ENCODE measurements at places on chromosomes 3 and 15.

DNA sequence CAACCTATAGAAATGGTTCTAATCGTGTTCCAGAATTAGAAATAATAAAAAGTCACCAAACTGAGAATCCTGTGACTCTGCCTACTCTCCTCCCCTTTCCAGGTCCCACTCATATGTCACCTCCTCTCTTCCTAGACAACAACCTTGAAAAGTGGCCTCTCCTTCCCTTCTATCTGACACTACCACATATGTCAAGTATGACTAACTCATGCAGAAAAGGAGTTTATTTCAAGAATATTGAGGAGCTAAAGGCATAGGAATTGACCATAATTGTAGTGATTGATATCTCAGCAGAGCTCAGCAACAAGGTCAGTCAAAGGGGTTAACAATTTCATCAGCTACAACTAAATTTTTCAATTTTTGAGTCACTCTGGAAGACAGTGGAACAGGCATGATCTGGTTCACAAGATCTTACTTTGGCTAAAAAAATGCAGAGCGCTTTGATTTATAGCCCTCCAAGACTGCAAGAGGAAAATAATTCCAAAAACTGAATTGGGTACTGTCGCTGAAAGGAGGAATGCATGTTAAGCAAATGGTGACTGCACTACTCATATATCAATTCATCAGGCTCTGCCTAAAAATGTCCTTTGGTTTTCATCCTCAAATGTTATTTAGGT is 160.6 kb upstream of the ARHGEF26 start:
- no peak for DNase-seq

DNA sequence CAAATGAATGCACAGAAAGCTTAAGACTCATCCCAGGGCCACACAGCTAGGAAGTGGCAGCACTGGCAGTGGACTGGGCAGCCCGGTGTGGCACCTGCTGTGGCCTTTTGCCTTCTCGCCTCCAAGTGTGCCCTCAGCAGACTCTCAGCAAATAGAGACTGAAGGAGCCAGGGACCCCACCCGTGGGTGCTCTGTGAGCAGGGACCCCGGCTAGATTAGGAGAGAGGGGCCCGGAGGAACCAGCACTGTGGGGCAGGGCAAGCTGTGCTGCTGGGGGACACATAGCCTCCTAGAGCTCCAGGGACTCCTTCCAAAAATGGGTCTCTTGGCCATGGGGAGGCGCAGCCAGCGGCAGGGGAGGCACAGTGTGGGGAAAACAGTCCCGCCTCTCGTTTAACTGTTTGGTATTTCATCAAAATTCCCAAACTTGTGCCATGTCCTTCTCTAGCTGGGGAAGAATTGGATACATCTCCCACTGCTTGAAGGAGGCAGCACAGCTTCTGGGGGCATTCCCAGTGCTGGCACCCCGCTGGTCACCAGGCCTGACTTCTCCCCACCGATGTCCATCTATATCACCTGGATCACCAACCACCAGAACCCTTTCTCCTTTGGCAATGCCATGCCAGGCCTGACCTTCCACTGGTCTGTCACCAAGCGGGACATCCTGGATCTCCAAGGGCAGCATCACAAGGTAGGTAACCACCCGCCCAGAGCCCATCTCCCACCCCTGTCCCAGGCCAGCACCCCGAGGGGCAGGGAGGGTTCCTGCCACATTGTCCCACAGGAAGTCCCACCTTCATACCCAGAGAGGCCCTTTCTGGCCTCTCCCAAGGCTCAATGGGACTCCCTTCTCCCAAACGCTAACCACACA is 12.0 kb upstream of the TXNRD3 start:
- DNase-seq, result no peak

DNA sequence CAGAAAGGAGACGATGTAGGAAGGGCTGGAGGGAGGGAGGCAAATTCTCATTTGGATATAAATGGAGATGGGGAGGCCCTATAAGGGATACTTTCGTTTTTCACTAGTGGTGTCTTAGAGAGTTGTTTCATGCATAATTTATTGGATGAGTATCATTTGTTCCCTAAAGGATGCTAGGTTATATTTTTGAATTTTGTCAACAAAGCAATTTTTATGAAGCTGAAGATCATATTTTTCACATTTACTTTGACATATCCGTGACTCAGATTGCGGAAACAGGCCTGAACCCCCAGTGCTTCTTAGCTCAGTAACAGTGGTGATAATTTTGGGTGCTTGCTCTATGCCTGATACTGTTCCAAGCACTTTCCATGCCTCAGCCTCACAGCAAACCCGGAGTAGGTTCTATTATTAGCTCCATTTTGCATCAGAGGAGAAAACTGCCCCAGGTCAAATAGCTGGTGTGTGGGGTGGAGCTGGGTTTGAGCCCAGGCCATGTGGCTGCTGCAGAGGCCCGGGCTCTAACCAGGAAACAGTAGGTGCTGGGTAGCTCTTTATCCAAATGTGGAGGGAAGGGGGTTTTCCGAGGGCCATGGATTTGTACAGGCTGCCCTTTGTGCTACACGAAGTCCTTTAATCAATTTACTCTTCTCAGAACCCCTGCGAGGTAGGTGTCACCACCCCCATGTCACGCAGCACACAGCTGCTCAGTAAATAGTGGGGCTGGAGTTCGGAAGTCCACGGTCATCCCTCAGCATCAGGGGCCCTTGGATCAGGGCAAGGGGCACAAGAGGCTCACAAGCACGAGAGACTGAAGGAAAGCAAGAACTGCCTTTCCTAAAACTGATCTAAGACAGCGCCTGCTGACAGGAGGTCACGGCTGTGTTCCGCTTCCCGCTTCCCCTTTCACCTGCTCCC is 99.1 kb downstream of the SLC49A4 start:
- no peak for DNase-seq

DNA sequence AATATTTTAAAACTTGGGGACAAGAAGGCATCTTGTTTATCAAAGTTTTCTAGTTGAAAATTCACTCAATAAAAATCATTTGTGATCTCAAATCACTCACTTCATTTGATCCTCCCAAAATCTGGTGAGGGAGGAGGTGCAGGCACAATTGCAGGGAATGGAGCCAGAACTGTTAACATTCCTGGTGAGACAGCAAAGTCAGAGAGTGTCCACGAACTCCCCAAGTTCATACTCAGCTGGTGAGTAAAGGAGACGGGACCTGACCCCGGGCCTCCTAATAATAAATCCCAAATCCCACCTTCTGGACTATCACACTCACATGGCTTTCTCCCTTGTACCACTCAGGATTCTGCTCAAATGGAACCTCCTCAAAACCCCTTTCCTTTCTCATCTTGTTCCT is 252.3 kb upstream of the LRTM1 start:
- no peak for DNase-seq

DNA sequence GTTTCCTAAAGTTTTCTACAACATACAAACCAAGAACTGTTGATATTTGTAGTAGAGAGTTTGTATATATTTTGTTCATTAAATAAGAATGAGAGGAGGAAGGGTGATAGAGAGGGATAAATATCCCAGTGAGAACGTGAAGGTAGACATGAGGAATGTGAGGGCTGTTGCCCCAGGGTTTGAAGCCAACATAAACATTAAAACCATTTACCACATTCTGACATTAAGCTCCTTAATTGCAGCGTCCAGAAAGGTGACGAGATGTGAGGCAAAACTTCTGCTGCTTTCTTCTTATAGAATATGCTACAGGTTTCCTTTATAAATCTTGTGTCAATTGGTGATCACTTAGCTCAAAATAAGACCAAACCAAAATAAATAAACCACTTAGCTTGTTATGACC is 267.8 kb upstream of the CNTN4 start:
- DNase-seq, result no peak

- no peak for DNase-seq
Measured at GRCh38 chr15:72248514-72248913, 17.5 kb upstream of the PKM start.

- no peak for DNase-seq
Measured at GRCh38 chr3:154458560-154458959, 28.6 kb upstream of the GPR149 start.

DNA sequence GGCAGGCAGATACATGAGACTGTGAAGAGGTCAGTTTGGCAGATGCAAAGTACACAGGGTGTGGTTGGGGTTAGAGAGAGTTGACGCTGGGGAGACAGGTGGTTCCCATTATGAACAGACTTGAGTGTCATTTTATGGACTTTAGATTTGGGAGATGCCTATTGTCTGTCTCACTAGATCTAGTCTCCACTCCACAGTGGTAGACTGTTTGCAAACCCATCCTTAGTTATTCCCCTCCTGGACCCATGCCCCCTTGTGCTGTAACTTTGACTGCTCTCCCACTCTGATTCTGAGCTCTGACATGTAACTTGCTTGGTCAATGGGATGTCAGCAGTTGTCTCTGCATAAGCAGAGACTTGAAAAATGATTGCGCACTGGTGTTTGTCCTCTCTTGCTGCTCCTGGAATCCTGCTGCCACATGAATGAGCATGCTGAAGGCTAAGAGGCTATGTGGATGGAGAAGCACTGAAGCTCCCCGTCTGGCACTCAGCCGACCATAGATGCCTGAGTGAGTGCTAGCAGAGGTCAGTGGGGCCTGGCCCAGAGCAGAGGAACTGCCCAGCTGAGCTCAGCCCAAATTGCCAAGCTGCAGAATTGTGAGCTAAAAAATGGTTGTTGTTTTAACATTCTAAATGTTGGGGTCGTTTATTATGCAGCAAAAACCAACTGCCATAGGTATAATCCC is 88.2 kb downstream of the FAM43A start:
- no peak for DNase-seq

DNA sequence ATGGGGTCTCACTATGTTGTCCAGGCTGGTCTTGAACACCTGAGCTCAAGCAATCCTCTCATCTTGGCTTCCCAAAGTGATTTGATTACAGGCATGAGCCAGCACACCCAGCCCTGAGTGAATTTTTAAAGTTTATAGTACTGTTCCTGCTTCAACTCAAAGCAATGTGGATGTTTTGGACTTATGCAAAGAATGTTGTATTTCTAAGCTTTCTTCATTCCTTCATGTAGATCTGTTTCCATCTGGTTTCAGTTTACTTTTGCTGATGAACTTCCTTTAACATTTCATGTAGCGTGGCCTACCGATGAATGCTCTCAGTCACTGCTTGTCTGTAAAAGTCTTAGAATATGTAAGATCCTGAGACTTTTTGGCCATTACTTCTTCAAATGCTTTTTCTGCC is 23.2 kb downstream of the NRG4 start:
- no peak for DNase-seq

GRCh38 chr3:99502871-99503270 is 135.5 kb upstream of the COL8A1 start:
- no peak for DNase-seq

DNA sequence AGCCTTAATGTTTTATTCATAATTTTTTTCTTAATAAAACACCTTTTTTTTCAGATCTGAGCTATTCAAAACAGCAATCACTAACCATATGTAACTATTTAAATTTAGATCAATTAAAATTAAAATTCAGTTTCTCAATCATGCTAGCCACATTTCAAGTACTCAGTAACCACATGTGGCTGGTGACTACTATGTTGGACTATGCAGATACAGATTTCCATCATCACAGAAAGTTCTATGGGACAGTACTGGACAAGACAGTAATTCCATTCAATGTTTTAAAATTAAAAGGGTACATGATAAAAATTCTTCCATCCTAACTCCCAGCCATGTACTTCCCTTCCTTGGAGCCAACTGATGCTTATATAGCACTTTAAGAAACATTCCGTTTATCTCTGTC is 119.3 kb downstream of the GLDN start:
- no peak for DNase-seq

DNA sequence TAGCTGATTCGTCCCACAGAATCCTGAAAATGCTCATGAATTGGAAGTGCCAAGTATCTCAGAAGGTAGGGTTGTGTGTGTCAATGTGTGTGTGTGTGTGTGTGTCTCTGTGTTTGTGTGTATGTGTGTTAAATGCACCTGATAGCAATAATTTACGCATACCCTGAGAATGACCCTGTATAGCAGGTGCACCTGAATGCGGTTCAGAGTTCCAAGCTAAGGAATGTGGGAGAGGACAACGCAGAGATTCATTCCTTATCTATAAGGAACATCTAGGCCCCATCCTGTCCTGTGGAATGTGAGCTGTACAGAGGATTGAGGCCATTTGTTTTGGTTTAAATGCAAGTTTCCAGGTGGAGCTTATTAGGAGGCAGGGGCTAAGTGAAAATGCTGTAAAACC is 49.1 kb upstream of the NEDD4 start:
- no peak for DNase-seq

GRCh38 chr15:74428442-74428787 is 5.3 kb downstream of the SEMA7A start:
- no peak for DNase-seq

DNA sequence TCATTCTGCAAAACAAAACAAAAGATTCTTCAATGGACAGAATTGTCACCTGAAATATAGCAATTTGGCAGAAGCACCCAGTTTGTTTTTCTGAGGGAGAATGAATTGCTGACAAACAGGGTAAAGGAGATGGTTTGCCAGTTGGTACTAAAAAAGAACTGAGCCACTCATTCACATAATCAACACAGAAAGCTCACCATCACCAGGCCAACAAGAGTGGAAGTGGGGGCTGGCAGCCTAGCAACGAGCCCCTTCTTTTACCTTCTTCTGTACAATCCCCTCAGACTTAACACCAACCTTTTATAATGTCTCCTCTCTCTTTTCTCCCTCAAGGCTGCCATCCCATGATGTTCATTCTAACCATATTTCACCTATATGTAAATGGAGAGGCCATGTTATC is 5.9 kb downstream of the TOP2B start:
- no peak for DNase-seq

DNA sequence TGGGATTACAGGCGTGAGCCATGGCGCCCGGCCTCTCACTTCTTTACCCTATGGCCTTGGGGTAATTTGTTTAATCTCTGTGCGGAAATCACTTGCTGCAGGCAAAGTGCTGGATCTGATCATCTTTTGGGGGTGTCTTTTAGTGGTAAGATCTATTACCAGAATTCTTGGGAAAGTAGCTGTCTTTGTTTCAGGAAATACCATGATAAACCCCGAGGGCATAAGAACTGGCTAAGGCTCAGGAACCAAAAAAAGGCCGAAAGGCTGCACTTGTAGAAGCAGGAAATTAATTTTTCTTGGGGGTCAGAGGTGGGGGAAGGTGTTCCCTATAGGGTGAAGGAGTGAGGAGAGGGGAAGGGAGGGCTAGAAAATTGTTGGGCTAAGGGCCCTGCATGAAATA is 22.7 kb upstream of the IGF2BP2 start:
- DNase-seq, result no peak
